SK-MEL-5 (cell line): ENCODE measurements at places on chromosomes 5 and 9.

DNA sequence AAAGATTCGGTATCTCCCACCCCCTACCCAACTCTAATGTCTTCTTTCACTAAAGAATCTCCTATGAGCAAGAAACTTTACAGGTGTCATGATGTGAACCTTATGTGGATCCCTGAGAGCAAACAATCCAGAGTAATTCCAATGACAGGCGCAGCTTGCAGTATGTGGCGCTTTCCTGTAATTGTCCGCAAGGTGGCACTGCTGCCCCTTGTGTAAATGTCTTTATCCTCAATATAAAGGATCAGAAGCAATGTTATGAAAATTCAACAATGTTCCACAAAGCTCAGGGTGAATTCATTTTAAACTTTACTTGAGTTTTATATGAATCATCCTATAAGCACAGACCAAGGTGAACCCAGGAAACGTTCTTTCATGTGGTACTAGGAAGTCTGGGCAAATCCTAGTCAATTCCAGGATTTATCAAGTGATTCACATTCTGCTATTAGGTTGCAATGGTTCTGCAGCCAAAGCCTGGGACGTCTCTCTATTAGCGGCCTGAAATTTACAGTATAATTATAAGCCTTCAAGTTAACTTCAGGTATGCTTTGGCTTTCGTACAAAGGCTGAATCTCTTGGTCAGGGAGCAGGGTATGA, 113.7 kb downstream of the TRPM6 start:
- peak; percentile 80 for DNase-seq

DNA sequence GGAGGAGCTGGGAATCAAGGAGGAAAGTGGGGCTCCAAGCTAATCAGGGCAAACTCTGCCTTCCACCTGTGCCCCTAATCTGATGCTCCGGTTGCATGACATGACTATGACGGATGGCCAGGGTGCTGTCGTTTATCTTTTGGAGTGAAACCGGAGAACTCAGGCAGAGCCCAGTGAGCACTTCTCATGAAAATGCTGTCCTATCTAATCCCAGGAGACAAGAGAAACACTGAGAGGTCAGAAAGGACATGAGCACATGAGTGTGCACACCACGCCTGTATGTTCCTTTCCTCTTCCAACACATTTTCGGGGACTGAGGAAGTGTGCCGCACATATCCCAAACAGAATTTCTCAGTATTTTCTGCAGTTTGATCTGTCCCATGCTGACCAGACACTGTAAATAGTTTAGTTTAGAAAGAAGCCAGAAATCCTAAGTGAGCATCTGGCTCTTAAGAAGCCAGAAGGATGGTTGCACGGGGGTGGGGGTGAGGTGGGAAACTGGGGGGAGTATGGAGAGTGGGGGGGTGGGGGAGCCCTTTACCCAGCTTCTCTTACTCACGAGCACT, 217.1 kb downstream of the TSSK1B start:
- DNase-seq = no peak

- DNase-seq = no peak
Measured at GRCh38 chr5:62473209-62473608, 60.6 kb downstream of the IPO11 start.

DNA sequence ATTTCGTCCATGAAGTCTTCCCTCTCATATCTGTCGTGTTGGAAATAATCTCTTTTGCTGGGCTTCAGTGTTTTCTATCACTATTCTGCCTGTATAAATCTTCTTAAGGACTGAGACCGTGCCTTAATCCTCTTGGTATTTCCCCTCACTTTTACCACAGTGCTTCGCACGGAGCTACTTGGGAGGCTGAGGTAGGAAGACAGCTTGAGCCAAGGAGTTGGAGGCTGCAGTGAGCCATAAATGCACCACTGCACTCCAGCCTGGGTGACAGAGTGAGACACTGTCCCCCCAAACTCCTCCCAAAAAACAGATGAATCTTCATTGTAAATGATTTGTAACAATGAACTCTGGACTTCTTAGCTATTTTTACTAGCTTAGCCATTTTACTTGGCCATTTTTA, 57.8 kb downstream of the PHAX start:
- DNase-seq = no peak

DNA sequence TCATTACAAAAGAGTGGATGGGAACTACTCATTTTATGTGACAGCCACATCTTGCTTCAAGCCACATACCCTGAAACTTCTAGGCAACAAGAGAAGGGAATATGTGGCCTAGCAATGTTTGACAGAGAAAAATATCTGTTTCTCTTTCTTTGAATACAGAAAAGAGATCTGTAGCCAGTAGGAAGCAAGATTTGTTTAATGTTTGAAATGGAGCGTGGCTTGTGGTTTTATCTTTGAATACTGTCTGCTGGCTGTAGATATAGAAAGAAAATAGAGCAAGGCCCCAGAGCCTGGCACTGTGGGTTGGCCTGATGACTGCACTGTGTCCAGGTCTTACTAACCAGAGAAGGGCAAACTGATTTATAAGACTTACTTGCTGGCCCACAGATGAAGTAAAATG, 133.8 kb downstream of the ARHGEF28 start:
- no peak for DNase-seq

- DNase-seq = peak; percentile 25
Measured at GRCh38 chr9:86353655-86354010, 577 bp downstream of the TUT7 start.

DNA sequence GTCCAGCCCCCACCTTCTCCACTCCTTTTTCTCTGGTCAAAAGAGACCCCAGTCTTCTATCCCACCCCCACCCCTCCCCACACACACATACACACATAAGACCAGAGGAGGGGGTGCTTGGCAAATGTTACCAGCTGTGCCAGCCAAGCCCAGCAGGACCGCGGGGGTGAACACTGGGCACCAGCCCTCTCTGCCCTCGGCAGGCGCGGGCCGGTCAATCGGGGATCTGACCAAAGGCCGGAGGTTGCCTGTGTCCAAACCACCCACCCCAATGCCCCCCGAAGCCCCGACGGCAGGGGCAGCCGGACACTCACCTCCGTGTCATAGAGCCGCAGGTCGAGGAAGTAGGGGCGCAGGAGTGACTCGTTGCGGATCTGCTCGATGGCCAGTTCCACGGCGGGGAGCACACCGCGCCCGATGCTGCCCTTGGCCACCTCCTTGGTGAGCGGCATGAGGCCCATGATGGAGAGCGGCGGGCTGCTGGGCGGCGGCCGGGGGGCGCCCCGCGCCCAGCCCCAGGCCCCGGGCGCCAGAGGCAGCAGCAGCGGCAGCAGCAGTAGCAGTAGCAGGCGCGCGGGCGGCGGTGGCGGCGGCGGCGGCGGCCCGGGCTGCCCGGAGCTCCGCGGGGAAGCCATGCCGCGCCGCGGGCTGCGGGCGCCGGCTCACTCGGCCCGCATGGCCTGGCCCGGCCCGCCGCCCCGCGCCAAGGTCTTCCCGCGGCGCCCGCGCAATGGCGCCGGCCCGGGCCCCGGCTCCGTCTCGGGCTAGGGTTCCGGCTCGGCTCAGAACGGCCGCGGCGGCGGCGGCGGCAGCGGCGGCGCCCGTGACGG, 417 bp downstream of the GABBR2 start:
- no peak for DNase-seq

DNA sequence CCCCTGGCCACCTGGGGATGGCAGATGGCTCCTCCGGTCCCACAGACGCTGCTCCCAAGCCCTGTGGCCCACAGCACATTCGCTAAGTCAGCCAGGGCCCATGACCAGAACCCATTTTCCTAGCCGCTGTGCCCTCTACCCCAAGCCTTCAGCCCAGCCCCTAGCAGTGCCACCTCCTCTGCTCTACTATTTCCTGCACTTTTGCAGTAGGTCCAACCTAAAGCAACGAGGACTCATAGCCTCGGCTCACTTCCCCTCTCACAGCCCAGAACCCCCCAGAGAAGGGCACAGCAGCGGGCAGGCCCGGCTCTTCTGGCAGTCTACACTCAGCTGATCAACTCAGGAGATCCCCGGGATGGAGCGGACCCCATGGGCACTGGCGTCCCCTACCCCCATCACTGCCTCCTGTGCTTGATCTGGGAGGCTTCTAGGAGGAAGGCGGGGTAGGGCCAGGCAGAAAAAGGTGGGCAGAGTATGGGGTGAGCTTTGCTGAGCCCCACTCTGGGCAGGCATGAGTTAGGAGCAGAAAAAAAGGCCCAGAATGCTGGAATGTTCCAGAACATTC, 111.2 kb downstream of the ZNF354C start:
- DNase-seq = no peak

GRCh38 chr5:164256954-164257353, 751.5 kb downstream of the MAT2B start:
- no peak for DNase-seq

DNA sequence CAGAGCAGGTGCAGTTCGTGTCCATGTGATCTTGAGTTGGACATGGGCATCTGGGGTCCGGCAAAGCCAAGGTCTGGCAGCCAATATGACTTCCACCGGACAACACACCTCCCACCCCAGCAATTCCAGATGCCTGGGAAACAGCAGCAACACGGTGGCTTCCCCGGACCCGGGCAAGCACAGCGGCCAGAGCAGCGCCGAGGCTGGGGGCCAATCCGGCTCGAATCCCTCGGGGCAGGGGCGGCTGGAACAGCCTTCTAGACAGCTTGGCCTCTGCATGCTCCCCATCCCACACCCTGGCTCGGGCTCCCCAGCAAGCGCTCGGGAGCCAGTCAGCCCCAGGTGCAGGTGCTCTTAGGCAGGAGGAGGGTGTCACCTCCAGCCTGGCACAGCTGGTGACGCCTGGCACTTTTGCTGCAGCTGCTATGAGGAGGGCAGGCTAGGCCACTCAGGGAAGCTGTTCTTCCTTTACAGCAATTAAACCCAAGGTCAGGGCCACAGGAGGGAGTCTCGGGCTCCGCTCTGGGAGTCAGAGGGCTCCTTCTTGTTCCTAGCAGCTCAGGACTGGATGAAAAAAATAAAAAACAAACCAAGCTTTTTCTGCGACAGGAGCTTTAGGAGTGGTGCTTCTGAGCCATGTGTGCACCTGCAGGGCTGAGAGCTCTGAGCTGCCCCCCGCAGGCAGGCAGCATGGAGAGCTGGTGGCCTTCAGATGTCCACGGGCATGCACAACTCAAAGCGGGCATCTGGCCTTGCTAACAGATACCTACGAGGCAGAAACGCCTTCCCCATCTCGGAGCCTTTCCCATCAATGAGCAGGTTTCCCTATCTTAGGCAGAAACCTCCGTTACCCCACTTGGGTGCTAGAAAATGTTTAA, 28.2 kb downstream of the DBH start:
- no peak for DNase-seq

DNA sequence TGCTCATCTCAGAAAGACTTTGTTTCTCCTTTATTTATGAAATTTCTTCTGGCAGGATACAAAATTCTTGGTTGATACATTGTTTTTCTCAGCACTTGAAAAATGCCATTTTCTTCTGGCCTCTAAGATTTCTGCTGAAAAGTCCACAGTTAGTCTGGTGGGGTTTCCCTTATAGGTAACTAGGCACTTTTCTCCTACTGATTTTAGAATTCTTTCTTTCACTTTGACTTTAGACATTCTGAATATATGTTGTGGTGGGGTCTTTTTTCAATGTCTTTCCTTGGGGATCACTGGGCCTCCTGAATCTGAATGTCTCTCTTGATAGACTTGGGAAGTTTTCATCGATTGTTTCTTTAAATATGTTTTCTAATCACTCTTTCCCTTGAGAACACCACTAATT, 79.6 kb downstream of the CETN3 start:
- no peak for DNase-seq

DNA sequence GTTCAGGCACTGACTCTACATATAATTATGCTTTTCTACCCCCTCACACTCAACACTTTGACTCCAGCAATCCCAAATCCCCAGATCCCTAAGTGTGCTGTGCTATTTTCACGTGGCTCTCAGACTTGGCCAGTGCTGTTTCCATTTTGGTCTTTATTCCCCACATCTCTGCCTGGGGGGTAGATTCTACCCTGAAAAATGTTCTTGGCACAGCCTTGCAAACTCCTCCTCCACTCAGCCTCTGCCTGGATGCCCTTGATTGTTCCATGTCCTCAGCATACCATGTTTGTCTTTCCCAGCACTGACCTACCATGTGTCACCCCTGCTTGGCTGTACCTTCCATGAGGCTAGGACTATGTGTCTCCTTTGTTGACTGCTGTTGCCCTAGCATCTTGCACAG, 43.0 kb downstream of the FXN start:
- DNase-seq = no peak

- DNase-seq = no peak
Measured at GRCh38 chr5:14956423-14957046, 85.0 kb upstream of the ANKH start.

DNA sequence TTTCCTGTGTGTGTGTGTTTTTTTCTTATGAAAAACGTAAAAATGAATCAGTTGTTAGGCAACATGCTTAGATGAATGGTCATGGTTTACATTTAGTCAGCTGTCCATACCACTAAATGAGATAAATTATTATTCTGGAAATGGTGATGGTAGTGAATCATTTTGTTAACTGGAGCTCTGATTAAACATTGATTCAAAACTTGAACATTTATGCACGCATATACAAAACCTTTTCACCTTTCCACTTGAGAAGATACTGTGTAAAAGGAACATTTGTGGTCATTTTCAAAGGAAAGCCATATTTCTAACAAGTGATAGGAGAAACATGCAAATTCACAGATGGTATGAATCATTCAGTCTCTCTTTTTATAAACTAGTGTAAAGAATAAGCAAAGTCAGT, 162.0 kb downstream of the SLC25A46 start:
- no peak for DNase-seq

DNA sequence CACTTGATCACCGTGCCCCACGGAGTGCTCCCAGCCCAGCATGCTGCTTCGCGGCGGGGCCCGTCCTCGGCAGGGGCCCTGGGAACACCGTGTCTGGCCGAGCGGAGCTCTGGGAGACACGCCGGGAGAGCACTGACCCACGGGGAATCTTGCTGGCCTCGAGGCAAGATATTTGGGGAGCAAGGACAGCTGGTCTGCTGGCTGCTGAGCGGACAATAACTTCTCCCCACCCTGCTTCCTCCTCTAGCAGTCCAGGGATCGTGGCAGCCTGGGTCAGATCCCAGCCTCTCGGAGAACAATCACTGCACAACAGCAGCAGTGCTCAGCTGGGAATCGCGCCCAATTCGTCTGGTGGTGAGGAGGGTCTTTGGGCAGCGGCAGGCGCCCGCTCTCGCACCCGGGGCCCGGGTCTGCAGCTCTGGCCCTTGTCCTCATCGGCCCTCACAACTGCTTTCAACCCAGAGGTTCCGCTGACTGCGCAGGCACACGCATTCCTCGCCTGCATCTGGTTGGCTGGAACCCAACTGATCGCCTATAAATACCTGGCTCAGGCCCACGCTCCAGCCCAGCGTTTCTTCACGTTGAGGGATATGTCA, 43.4 kb downstream of the DBH start:
- no peak for DNase-seq

GRCh38 chr5:115578657-115579056, 23.6 kb downstream of the TICAM2 start:
- DNase-seq = no peak

DNA sequence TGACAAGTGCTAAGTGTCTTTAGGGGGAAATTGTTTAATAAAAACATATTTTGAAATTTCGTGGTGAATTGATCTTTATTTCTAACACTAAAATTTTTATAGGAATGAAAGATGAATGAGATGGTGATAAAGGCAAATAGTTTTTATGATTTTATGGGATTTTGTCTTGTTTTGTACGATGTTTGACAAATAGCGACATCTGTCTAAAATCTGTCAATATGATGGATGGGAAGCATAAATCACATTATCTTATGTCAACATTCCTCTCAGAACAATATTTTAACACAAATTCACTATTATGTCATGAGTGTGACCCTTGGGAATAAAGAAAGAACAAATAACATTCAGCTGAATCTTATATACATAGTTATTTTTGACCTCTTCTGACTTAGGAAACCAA, 852.0 kb upstream of the CDH6 start:
- no peak for DNase-seq
